ENCODE measurements at places on chromosomes 2 and 18.

DNA sequence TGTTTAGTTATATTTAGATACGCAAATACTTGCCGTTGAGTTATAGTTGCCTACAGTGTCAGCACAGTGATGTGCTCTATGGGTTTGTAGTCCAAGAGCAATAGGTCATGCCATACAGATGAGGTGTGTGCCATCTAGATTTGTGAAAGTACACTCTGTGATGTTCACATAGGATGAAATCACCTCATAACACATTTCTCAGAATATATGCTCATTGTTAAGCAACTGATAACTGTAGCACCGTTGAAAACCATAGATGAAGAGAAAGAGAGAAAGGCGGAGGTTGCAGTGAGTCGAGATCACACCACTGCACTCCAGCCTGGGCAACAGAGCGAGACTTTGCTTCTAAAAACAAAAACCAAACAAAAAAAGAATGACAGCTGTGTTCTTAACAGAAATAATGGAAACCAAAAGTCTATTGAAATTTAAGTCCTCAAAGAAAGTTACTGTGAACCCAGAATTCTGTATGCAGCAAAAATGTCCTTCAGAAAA, 9.5 kb downstream of the DGKD start:
- H3K4me3 ChIP-seq, result no peak overlapping the region
- H3K4me1 ChIP-seq, result peaks cover 4% of the 10 kb centered on the region
- peaks cover 8% of the 10 kb centered on the region for H3K36me3 ChIP-seq
- no peak for DNase-seq
- no peaks in the 10 kb centered on the region for H3K27me3 ChIP-seq

GRCh38 chr18:70418546-70419311, 129.9 kb downstream of the SOCS6 start:
- H3K4me3 ChIP-seq, result no peak overlapping the region
- H3K36me3 ChIP-seq, result no peaks in the 10 kb centered on the region
- no peaks in the 10 kb centered on the region for H3K27me3 ChIP-seq
- DNase-seq, result no peak
- no peaks in the 10 kb centered on the region for H3K4me1 ChIP-seq

DNA sequence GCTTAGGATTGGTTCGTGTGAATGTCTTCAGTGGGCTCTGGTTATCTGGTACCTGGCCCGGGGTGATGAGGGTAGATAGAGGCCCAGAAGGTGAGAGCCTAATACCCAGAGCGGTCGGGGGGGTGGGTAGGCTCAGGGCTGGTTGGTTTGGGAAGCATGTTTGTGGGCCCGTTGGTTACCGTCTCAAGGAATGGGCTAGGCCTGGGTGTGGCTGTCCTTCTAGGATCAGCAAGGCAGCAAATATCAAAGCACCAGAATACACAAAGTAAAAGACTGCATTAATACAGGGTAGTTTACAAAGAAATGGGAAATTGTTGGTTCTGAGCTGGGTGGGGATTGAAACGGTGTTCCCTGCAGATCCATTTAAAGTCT, 6.0 kb upstream of the IL1R2 start:
- no peak for DNase-seq
- H3K27ac ChIP-seq, result no peak overlapping the region
- peaks cover 3% of the 10 kb centered on the region for H3K27me3 ChIP-seq
- no peaks in the 10 kb centered on the region for H3K4me1 ChIP-seq
- no peaks in the 10 kb centered on the region for H3K36me3 ChIP-seq
- H3K4me3 ChIP-seq, result no peak overlapping the region

DNA sequence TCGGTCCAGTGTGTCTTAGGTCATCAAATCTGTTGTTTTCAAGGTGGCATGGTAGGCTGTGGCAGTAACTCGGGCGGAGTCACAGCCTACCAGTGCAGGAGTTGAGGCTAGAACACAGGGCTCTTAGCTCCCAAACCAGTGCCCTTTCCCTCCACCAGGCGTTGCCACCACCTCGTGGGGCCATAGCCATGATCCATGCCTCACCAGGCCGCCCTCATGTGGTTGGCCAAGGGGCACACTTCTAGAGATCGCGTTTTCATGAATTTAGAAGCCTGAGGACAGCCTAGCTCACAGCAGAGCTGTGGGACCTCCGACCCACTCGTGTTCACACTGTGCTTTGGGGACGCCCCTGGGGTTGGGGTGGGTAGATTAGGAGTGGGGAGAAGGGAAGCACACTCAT, 10.6 kb downstream of the SEC11C start:
- no peak for DNase-seq
- H3K4me1 ChIP-seq, result no peaks in the 10 kb centered on the region
- H3K27ac ChIP-seq, result no peak overlapping the region
- peaks cover 8% of the 10 kb centered on the region for H3K36me3 ChIP-seq
- no peaks in the 10 kb centered on the region for H3K27me3 ChIP-seq
- H3K4me3 ChIP-seq, result no peak overlapping the region

GRCh38 chr2:161426455-161426921, 10.4 kb downstream of the TBR1 start:
- no peaks in the 10 kb centered on the region for H3K36me3 ChIP-seq
- H3K4me3 ChIP-seq, result peak overlapping the region; percentile 38
- H3K4me1 ChIP-seq, result no peaks in the 10 kb centered on the region
- no peak for DNase-seq

DNA sequence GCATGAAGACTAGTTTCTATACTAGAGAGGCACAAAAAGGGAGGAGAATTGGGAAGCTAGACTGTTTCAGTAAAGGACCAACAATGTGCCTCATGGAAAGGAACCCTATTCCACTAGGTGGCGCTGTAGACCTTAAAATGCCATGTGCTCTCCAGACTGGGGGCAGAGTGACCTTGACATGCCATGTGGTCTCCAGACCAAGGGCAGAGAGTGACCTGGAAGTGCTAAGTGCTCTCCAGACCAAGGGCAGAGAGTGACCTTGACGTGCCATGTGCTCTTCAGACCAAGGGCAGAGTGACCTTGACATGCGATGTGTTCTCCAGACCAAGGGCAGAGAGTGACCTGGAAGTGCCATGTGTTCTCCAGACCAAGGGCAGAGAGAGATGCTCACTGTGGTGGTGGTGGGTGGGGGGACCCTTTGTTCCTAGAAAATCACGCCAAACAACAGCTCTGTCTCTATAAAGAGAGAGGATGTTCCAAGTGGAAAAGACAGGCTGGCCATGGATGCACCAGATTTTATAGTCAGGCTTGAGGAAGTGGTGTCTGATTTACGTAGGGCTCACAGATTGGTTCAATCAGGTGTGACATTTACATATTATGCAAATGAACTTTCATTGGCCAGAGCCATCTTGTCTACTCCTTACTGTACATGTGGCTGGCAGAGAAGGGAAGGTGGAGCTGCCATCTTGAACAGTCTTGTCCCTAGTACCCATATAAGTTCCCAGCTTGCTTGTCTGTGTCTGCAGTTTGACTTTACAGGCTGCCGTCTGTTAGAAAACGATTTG, 344.0 kb upstream of the DDX18 start:
- H3K27ac ChIP-seq, result no peak overlapping the region
- no peak overlapping the region for H3K4me3 ChIP-seq
- no peaks in the 10 kb centered on the region for H3K27me3 ChIP-seq

- H3K27ac ChIP-seq, result no peak overlapping the region
- no peak for DNase-seq
- H3K36me3 ChIP-seq, result peaks cover 23% of the 10 kb centered on the region
- no peak overlapping the region for H3K4me3 ChIP-seq
Measured at GRCh38 chr18:79748321-79749180, 49.2 kb upstream of the KCNG2 start.

- no peak overlapping the region for H3K27ac ChIP-seq
- H3K27me3 ChIP-seq, result no peaks in the 10 kb centered on the region
- peaks cover 3% of the 10 kb centered on the region for H3K4me1 ChIP-seq
- H3K36me3 ChIP-seq, result peaks cover 8% of the 10 kb centered on the region
- no peak overlapping the region for H3K4me3 ChIP-seq
- peak; percentile 25 for DNase-seq
Measured at GRCh38 chr2:53770264-53770663, 2.7 kb downstream of the CHAC2 start.

GRCh38 chr2:20600756-20601325, 50.1 kb downstream of the HS1BP3 start:
- H3K4me1 ChIP-seq, result no peaks in the 10 kb centered on the region
- no peaks in the 10 kb centered on the region for H3K36me3 ChIP-seq
- no peak overlapping the region for H3K4me3 ChIP-seq
- no peak for DNase-seq

DNA sequence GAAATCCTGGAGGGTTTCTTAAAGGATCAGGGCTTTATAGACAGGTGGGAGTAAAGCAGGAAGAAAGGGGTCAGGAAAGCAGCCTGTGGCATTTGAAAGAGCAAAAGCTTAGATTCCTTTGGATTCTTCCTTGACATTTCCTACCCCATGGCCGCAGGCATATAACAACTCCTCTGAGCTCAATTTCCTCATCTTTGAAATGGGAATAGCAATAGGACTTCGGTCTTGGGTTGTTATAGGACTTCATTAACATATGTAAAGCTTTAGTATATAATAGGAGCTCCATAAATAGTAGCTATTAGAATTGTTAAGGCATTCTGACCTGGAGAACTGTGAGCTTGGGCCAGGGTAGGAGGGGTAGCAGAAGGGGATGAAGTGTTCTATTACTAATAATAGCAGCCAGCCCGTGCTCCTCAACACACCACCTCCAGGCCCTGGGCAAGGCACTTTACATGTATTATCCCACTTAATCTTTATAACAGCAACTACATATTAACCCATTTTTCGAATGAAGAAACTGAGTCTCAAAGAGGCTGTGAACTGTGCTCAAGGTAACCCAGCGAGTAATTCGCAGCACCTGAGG, 10.6 kb downstream of the ZFP36L2 start:
- no peaks in the 10 kb centered on the region for H3K27me3 ChIP-seq
- DNase-seq, result no peak
- H3K36me3 ChIP-seq, result no peaks in the 10 kb centered on the region
- H3K27ac ChIP-seq, result no peak overlapping the region

GRCh38 chr2:214379227-214379626, 31.6 kb upstream of the VWC2L start:
- DNase-seq, result no peak
- H3K4me1 ChIP-seq, result no peaks in the 10 kb centered on the region
- H3K4me3 ChIP-seq, result no peak overlapping the region

DNA sequence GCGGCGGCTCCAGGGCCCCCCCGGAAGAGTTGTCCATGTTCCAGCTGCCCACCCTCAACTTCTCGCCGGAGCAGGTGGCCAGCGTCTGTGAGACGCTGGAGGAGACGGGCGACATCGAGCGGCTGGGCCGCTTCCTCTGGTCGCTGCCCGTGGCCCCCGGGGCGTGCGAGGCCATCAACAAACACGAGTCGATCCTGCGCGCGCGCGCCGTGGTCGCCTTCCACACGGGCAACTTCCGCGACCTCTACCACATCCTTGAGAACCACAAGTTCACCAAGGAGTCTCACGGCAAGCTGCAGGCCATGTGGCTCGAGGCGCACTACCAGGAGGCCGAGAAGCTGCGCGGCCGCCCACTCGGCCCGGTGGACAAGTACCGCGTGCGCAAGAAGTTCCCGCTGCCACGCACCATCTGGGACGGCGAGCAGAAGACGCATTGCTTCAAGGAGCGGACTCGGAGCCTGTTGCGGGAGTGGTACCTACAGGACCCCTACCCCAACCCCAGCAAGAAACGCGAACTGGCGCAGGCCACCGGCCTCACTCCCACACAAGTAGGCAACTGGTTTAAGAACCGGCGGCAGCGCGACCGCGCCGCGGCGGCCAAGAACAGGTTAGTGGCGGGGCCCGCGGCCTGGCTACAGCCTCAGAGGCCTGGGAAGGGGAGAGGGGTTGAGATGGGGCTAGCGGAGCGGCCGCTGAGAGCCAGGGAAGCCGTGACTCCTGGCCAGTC, 965 bp downstream of the SIX3 start:
- no peak overlapping the region for H3K4me3 ChIP-seq
- no peaks in the 10 kb centered on the region for H3K36me3 ChIP-seq
- peaks cover 17% of the 10 kb centered on the region for H3K4me1 ChIP-seq
- peaks cover 99% of the 10 kb centered on the region for H3K27me3 ChIP-seq
- no peak overlapping the region for H3K27ac ChIP-seq

DNA sequence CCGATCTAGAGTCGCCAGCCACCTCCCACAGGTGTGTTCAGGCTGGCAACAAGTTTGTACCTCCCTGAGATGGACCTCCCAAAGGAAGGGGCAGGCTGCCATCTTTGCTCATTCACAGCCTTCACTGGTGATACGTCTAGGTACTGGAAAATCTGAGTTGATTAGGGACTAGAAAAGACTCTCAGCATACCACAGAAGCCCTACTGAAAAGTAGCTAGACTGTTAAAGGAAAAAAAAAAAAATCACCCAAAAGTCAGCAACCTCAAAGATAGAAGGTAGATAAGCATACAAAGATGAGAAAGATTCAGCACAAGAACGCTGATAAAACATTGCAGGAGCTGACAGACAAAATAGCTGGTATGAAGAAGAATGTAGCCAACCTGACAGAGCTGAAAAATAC, 128.6 kb upstream of the WDR75 start:
- H3K4me1 ChIP-seq, result no peaks in the 10 kb centered on the region
- H3K4me3 ChIP-seq, result no peak overlapping the region
- H3K27me3 ChIP-seq, result no peaks in the 10 kb centered on the region
- no peak for DNase-seq

DNA sequence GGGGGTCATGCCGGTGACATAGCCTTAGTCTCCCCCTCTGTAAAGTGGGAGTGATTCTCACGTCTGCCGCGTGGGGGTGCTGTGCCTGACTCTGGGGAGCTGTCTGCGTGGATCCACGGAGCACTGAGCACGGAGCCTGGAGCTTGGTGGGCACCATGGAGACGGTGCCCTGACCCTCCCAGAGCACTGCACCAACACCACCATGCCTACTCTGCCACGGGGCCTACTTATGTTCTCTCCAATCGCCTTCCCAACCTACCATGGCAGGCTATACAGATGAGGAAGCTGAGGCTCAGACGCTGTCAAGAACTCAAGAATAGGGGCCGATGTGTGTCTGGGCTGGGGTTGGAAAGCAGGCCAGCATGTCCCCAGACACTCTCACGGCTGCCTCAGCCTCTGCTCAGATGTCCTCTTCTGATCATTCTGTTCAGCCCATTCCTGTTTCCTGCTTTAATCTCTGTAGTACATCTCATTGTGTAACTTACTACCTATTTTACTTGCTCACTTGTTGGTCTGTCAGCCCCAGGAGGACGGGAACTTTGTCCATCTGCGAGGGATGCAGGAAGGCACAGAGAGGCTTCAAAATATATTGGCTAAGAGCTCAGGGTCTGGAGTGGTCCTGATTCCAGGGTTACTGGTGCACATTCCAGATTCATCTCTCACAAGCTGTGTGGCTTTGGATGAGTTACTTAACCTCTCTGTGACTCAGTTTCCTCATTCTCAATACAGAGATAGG, 168.1 kb upstream of the HS6ST1 start:
- H3K36me3 ChIP-seq, result no peaks in the 10 kb centered on the region
- no peak overlapping the region for H3K27ac ChIP-seq
- no peak for DNase-seq
- H3K4me1 ChIP-seq, result peaks cover 49% of the 10 kb centered on the region

DNA sequence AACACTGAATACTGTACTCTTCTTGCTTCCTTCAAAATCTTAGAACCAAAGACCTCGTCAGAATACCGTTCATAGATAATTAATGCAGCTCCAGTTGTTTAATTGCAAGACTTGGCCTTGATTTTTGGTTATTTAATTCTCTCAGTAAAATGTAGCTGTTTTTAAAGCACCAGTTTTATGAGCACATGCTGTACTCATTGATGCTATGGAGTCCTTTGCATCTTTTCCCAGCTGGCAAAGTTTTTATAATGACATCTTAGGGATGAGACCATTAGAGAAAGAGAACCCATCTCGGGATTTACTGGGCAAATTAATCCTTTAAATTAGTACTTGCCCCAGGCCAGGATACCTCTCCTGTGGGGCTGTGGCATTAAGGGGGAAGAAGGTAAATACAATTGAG, 199.3 kb downstream of the MEMO1 start:
- no peaks in the 10 kb centered on the region for H3K36me3 ChIP-seq
- H3K4me1 ChIP-seq, result peaks cover 11% of the 10 kb centered on the region
- H3K27ac ChIP-seq, result peak overlapping the region; percentile 53
- DNase-seq, result no peak
